ENCODE measurements at places on chromosomes 12 and 14.

GRCh38 chr12:112617153-112617505 is 174.4 kb upstream of the RPH3A start:
- DNase-seq = no peak

- DNase-seq = no peak
These were observed 21.3 kb upstream of the HSP90B1 start for GRCh38 chr12:103908877-103909276.

DNA sequence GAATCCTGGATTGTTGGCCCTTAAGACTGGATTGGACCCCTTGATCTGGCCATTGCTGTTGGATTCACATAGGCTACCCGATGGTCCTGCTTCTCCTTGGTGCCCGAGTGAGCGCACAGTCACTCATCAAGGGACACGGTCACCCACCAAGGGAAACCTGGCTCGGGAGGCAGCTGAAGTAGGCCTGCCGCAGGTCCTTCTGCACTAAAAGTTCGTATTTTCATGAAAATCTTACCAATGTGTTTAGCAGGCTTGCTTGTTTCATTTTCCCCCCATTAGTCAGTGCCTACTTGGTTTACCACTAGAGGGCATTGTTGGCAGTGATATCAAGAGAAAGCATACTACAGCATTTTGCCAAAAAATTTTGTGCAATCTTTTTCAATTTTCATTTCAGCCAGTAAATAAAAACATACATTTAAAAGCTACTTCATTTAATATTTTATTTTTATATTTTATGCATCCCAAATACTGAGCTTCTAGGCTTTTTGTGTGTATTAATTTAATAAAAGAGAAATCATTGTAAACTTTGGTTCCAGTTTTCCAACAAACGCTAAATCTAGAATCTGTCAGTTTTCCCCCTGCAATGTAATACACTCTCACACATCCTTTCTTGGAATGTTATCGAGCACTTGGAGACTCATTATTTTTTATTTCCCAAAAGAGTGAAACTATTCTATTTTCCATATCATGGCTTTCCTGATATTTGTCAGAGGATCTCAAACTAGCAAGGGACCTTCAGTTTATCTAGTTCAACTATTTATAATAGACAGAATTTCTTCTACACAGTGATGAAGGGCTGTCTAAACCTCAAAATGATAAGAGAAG is 116.7 kb downstream of the LMNTD1 start:
- no peak for DNase-seq

GRCh38 chr12:46005823-46006222 is 15.4 kb upstream of the SCAF11 start:
- no peak for DNase-seq

GRCh38 chr14:99238216-99238615 is 33.8 kb downstream of the BCL11B start:
- no peak for DNase-seq
